Right lobe of liver (tissue), 6 donors: ENCODE measurements at places on chromosomes 2 and 18.

- no peak for DNase-seq
These were observed 400.2 kb upstream of the SPHKAP start for GRCh38 chr2:228581731-228582130.

DNA sequence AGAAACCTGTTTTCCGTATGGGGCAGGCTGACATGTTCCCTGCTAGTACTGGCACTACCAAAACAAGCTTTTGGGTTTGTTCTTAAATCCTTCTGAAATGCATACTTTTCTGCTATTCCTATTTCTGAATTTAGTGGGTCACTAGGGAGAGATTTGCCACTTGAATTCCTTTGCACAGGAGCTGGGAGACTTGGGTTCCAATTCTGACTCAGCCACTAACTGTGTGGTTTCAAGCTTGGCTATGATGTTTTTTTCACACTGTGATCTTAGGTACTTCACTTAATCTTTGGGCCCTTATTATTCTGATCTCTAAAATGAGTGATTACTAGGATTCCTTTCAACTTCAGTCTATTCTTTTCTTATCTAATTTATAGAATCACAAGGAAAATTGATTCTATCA is 105.5 kb downstream of the BCL11A start:
- DNase-seq: no peak

GRCh38 chr18:24958001-24958400 is 394.0 kb downstream of the ZNF521 start:
- DNase-seq: no peak

DNA sequence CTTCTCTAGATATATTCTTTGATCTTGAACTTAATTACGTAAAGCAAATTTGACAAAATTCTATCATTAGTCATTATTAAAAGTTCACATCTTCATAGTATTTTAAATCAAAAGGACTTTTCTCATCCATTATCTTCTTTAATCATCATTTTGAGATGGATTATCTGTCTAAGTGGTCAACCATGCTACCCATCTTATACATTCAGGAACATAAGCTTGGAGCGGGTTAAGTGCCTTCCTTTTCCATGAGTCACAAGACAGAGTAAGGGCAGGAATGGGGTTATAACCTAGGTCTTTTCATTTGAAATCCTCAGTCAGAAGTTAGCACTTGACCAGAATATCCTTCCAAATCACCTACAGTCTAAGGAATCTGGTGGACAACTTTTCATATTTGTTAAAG is 297.1 kb downstream of the TCF4 start:
- no peak for DNase-seq

DNA sequence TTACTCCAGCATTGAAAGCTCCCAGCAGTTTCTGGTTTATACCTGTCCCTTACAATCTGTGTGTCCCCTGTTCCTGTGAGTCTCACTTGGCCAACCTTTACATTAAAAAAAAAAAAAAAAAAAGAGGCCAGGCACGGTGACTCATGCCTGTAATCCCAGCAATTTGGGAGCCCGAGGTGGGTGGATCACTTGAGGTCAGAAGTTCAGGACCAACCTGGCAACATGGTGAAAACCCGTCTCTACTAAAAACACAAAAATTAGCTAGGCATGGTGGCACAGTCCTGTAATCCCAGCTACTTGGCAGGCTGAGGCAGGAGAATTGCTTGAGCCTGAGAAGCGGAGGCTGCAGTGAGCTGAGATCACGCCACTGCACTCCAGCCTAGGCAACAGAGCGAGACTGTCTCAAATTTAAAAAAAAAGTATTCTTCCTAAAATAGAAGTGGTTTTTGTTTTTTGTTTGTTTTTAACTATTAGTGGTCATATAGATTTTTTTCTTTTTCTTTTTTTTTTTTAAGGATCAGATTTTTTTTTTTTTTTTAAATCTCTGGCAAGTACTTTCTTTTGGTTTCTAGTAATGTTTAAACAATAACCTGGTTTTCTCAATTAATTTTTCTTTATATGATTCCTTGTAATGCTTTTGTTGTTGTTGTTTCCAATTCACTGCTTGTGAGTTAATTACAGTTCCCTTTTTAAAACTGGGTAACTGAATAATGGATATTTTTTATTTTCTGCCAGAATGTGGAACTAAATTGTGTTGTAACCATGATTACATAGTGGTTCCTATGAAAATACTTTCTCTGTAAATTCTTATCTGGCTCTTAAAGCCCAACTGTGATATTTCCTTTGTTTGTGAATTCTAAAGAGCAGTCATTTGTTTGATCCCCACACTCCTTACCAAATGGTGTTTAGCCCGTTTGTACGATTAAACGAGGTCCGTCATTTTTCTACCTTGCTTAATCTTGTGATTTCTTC is 116.8 kb downstream of the CTAGE1 start:
- no peak for DNase-seq

- DNase-seq: no peak
These were observed 49.8 kb downstream of the LDLRAD4 start for GRCh38 chr18:13268158-13269012.

- DNase-seq: no peak
These were observed 123.3 kb downstream of the TTN start for GRCh38 chr2:178683877-178684276.

DNA sequence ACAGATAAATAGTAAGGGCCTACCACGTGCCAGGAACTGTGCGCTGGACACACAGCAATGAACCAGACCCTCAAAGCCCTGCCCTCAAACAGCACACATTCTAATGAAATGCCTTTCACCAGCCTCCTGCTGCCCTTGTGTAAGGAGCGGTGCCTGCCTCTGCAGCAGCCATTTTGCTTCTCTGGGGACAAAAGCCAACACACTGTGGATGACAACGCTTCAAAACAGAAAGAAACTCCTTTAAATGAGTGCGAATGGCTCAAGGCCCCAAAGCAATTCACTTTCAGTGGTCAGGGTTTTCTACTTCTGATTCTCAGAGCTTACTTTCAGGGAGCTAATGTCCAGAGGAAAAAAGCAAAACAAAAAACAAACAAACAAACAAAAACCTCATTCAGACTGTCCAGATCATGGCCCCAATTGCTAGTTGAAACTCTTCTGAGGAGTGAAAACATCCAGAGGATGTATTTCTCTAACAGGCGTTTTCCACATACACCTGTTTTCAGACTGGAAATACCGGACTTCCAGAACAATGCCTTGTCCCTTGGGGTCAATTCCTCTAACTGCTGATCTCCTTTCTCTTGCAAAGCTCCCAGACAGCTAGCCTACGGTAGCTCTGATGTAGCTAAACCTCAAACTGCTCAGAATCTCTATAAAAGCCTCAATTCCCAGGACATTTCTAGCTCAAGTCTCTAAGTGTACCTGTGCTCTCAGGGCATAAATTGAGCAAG is 323.3 kb upstream of the ZNF521 start:
- DNase-seq: no peak

DNA sequence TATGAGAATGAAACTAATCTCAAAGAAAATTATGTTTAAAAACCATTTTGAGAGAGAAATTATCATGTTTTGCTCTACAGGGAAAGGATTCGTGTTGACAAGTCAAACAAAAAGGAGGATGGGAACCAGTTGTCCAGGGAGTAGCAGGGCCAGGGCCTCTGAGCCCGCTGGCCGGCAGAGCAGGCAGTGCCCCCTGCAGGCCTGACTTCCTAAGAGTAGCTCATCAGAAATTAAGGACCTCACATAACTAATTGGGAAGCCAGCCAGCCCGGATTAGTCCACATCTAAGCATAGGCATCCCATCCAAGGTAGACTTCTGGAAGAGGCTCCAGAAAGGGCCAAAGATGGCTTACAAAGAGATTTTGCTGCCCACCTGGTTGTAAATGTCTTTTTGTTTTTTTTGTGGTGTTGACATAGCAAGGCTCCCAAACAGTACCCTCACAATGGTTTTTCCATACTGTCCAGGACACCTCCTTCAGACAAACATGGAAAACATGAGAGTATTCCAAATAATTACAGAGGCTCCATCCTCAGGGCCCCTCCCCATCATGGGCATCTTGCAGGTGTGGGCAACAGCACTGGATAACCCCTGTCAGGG is 241.2 kb upstream of the TANK start:
- peak; percentile 65 for DNase-seq

GRCh38 chr2:204202253-204202652 is 265.7 kb downstream of the ICOS start:
- no peak for DNase-seq

DNA sequence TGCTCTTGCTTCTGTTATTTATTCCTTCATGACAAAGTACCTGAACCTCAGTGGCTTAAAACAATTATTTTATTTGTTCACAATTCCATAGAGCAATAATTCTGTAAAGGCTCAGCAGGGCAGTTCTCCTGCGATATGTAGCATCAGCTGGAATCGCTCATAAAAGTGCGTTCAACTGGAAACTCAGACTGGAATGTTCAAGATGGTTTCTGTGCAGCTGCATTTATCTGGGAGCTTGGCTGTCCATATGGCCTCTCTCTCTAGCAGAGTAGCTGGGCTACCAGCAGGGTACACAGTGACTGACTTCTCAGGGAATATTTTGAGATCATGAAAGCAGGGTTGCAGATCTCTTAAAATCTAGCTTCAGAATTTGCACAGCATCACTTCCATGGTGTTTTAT is 13.5 kb downstream of the CCDC121 start:
- no peak for DNase-seq

GRCh38 chr2:226977775-226978190 is 141.9 kb downstream of the RHBDD1 start:
- no peak for DNase-seq

- no peak for DNase-seq
These were observed 136.3 kb upstream of the SLC39A10 start for GRCh38 chr2:195520671-195521155.

DNA sequence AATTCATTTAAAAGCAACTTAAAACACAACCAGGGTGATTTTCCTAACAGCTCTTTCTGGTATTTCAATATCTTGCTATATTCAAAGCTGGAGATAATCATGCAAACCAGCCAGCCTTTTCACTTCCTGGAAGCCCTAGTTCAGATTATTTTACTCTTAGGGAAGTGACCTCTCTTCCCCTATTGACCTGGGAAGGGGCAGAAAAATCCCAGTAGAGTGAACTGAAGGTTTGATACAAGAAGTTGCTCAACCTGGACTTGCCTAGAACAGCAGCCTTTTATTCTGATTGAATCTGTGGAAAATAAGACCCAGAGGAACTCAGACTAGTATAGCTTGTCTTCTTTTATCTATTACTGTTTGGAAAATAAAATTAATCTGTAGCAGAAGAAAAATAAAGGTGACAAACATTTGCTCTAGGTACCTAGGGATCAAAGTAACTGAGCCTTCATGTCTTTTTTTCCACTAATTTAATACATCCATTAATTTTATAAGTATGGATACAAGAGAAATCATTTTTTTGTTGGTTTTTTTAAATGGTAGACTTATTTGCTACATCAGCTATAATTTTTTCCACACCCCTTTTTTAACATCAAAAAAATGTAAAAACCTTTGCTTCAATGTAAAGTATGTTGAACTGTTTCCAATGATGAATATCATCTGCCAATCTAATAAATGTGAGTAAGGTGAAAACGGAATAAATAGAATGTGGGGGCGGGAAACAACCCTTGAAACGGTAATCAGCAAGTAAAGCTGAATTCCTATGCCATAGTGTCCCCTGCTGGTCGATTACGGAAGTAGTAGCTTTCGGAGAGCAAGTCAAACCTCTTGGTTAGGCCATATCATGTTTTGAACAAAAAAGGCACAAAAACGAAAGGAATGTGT is 629.9 kb downstream of the NRXN1 start:
- DNase-seq: no peak

- no peak for DNase-seq
These were observed 103.2 kb upstream of the SMIM21 start for GRCh38 chr18:75530566-75531211.

DNA sequence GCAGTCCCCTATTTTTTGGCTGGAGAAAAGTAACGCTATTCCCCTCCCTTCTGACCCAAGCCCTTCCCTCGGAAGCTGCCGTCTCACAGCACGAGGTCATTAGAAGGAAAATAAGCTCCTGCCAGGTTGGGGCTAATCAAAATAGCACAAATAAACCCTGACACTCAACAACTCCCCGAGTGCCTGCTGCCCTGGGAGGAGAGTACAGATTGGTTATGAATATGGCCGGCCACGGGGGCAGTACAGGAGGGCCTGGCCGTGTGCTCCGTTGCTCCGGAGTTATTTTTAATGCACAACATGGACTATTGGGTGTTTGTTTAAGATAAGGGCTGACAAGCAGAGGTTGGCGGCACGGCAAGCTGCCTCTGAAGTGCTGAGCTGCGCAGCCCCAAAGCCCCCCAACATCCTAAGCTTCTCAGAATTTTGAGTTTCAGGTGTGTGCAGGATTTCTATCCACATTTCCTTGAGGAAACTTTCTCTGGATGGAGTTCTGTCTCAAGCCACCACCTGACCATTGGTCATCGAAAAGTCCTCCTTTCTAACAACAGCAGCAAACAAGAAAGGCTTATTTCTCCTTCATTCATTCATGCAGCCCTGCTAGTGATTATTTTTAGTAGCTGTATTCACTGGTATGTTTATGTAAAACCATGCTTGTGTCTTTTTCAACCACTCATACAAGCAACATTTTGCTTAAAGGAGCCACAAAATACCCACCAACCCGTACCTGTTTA is 58.7 kb downstream of the PAX3 start:
- DNase-seq: no peak

GRCh38 chr2:1745171-1746023 is 1.1 kb upstream of the PXDN start:
- no peak for DNase-seq

GRCh38 chr2:23813438-23813837 is 113.5 kb downstream of the ATAD2B start:
- DNase-seq: no peak

GRCh38 chr2:212708355-212708754 is 169.8 kb upstream of the ERBB4 start:
- DNase-seq: no peak

DNA sequence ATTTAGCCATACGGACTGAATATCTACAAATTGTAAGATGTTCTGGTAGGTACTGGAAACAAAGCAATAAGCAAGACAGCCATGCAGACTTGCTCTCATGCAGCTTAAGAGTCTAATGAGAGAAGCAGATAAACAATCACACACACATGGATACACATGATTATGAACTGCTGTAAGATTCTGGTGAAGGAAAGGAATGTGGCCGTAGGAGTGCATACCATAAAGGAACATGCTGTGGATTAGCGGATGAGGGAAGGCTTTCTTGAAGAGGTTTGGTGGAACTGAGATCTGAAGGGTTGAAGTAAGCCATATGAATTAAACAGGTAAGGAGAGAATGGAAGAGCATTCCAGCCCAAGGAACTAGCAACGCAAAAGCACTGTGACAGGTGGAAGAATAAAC is 13.8 kb downstream of the CCDC93 start:
- DNase-seq: no peak

- DNase-seq: no peak
These were observed 137.1 kb downstream of the ZEB2 start for GRCh38 chr2:144382849-144383248.

DNA sequence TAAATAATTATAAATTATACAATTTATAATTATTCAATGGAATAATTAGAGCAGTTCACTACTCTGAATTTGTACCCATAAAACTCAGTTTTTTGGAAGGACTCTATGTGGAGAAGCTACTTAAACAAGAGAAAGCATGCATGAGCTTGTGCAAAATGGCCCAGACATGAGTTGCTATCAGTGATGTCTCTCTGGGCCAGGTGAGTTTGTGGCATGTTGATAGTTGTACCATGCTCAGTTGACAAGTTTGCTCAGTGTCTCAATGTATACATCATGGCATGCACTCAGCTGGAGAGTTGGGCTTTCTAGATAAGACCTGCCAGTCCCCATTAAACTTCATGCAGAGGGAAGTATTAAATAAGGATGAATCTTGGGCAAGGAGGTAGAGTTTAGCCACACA is 153.8 kb upstream of the TACR1 start:
- DNase-seq: no peak
